ENCODE measurements at places on chromosomes 12 and 14. TPM values are rescaled to one million over a fixed set of nuclear protein-coding genes. Genes with fewer than 3 reads are reported as not detected.

DNA sequence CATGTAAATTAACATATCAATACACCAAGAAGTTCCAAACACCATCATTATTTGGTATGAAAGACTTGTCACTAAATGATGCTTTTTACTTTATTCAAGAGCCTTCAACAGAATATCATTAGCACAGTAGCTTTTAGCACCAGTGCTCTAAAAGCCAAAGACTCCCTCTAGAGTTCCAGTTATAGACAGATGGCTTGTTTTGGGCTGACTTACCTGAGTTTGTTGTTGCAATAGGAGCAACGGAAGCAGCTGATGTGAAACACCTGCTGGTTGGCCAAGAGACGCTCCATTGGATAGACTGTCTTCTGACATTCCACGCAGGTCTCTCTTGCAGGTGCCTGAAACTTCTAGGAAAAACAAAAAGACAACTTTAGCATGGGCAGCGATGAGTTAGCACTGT lies 14.5 kb upstream of the CERS5 start:
- DNase-seq, result no peak

DNA sequence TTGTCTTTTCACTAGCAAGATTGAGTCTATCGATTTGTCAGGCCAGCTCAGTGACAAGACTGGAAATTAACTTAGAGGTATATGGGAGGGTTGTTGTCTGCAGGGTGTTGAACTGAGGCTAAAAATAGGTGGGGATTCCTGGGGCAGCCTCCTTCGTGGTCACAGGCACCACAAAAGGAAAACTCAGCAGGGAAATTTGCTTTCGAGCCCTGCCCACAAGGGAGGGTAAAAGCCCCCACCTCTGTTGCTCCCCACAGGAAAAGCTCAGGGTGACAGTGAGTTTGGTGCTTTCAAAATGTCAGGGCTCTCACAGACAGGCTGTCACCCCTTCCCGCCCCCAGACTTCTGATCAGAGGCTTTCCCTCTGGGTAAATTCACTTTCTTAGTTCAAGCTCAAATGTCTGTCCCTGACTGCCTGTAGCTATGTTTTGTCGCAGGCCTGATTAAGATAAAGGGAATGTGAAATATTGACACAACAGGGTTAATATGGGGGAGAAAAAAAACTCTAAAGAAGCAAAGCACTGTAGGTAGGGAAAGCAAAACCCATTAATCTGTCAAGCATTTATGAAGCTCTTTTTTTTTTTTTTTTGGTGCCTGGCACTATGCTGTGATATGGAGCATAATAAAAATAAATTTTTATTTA lies 11.7 kb upstream of the NFKBIA start:
- no peak for DNase-seq

The B4GALNT3 gene
- total RNA-seq, result 1.4 TPM

The OR6C2 gene
- not detected for total RNA-seq

GRCh38 chr14:92538412-92538985 lies 24.9 kb downstream of the RIN3 start:
- DNase-seq, result no peak

Data from NCI-H460 (cell line).